ENCODE measurements at places on chromosomes 6 and 20. TPM values are rescaled to one million over a fixed set of nuclear protein-coding genes. Genes with fewer than 3 reads are reported as not detected.
A peak's percentile ranks its signal among the peaks of the same experiment; 100 is the strongest.

The NHLRC1 gene
- 1.6 TPM for polyA plus RNA-seq

The RRAGD gene
- polyA plus RNA-seq: 0.04 TPM

The ETV7 gene
- polyA plus RNA-seq: 1.5 TPM

The MTFR2 gene
- 10.3 TPM for polyA plus RNA-seq

The PARD6B gene
- 1.0 TPM for polyA plus RNA-seq

The NKX2-4 gene
- not detected for polyA plus RNA-seq

The TAP2 gene
- polyA plus RNA-seq: 64.8 TPM

The CLPSL2 gene
- polyA plus RNA-seq: not detected

The ATP6V1G2 gene
- polyA plus RNA-seq: 0.65 TPM

The FAM83C gene
- polyA plus RNA-seq: 2.3 TPM

The TP53TG5 gene
- polyA plus RNA-seq: not detected

The PRICKLE4 gene
- polyA plus RNA-seq: 0.55 TPM

The SLC24A3 gene
- 0.15 TPM for polyA plus RNA-seq

The TMEM63B gene
- 34.4 TPM for polyA plus RNA-seq

GRCh38 chr6:130381459-130382380, 15.9 kb downstream of the TMEM200A start:
- no peak for DNase-seq

DNA sequence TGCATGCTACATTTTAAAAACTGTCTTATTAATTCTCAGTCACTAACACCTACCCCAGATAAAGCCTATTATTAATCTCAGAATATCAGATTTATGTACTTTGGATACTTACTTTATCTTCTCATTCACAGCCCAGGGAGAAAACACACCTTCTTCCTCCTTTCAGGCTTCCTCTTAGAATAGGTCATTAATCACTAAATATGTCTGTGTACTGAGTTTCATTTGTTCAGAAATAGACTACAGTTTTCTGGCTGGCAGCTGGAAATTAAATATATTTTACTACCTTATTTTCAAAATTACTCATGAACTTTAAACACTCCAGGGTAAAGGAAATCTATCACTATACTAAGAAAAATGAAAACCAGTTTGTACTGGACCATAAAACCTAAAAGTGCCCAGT, 147.7 kb upstream of the DST start:
- DNase-seq: no peak

DNA sequence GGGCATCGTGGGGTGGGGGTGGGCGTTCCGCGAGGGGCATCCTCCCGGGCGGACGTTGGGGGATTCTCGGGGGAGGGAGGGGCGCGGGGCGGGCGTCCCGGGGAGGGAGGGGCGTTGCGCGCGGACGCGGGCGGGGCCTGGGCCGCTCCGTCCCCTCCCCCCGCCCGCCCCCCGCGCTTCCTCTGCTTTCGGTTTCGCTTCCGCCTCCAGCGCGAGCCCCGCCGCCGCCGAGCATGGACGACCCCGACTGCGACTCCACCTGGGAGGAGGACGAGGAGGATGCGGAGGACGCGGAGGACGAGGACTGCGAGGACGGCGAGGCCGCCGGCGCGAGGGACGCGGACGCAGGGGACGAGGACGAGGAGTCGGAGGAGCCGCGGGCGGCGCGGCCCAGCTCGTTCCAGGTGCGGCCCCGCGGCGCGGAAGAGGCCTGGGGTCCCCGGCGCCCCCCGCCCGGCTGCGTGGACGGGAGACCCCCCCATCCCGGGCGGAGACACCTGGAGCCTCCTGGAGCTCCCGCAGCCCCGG, at the start of gene OGFR:
Gene OGFR, plus strand, starts transcription at position 209 of the 528 bp plus-strand sequence. Its CDS starts 25 bp downstream, at position 234.
- DNase-seq: no peak

GRCh38 chr6:78594668-78595066, 272.7 kb upstream of the IRAK1BP1 start:
- DNase-seq: no peak

DNA sequence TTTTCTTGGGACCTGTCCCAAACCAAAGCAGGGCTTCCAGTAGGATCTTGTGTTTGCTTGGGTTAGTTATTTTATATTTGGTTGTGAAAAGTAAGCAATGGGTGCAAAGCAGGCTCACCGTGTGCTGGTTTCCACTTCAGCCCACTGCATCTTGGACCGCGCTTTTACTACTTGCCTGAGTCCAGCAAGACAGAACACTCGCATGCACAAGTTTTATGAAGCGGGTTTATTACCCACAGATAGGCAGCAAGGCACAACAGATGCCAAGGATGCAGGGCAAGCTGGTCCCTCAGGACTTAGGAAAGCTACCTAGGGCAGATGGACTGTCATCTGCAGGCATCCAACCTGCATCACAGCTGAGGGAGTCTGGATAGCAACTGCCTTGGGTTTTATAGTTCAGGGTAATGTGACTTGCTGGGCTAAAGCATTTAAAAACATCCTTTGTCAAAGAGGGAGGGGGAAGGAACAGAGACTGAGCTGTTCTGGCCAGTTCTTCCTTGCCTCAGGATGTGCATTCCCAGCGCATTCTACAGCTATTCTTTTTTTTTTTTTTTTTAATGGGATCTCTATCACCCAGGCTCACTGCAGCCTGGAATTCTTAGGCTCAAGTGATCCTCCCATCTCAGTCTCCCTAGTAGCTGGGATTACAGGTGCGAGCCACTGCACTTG, 18.5 kb downstream of the CITED2 start:
- DNase-seq: no peak

DNA sequence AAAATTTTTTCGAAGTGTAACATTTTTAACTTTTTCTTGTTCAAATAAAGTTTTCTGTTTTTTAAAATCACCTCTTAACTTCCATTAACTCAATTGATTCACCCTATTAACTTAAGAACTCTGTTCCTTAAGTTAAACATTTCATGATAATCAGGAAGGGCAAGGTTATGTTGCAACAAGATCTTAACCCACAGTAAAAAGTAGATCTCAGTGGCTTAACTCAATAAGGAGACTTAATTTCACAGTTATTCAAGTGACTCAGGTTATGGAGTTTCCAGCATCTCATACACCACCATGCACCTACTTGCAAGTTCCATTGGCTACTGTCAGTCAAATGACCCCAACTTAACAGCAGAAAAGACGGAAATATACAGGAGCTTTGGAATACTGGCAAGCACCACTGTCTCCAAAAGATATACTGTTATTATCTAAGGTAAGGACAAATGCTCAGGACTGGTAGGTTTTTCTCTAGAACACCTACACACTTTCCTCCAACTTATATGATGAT, 11.2 kb downstream of the HLA-DQB1 start:
- no peak for DNase-seq

DNA sequence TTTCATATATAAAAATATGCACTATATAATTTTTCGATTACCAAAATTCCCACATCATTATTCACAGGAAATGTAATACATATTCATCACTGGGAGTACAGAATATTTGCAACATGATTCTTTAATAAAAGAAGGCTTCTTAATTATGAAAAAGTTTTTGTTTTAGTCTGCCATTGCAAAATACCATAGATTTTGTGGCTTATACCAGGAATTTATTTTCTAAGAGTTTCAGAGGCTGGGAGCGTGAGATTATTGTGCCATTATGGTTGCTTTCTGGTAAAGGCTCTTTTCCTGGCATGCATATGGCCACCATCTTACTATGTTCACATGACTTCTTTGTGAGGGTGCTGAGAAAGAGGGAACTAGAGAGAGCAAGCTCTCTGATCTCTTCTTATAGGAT, 306.9 kb upstream of the ADGRB3 start:
- DNase-seq: no peak

- no peak for DNase-seq
These were observed 239.8 kb upstream of the SULF2 start for GRCh38 chr20:48025051-48025515.

DNA sequence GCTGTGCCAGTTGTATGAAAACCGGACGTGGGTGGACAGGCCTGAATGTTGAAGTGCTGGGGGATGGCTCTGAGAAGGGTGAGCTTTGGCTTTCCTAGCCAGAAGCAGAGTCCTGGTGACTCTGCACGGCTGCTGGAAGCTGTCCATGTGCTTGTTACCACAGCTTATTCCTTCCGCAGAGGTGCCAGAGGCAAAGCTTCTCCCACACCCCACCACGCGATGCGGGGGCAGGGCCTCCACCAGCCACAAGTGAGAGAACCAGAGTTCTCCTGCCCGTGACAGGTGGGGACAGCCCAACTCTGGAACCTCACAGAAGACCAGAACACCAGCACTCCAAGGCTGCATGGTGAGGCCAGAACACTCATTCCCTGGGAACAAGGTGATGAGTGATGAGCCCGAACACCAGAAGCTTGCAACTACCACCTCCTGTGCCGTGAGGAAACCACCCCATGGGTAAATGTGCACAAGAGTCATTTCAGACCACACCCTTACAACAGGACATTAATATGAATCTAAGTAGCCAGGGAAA, 36.7 kb downstream of the JAG1 start:
- DNase-seq: peak; percentile 75

GRCh38 chr6:155985660-155986138, 530.1 kb upstream of the NOX3 start:
- no peak for DNase-seq

DNA sequence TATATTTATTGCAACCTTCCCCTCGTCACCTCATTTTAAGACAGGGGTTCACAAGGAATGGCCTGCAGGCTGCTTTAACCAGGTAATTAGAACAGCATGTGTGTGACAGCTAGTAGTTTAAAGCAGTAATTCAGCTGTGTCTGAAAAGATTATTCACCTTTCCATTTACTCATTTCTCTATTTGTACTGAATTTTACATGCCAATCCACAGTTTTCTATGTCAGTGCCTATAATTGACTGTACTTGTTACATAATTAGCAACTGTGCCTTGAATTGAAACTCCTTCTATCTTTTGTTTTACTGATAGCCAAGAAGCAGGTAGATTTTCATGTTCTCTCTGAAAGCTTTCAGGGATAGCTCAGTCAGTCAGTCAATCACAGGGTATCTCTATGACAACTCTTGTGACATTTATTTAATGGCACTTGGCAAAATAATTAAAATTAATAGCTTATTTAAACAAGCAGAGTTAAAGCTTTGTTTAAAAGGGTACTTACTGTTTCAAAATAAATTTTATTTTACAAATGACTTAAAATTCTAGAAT, 214.0 kb downstream of the ZFAND3 start:
- no peak for DNase-seq

DNA sequence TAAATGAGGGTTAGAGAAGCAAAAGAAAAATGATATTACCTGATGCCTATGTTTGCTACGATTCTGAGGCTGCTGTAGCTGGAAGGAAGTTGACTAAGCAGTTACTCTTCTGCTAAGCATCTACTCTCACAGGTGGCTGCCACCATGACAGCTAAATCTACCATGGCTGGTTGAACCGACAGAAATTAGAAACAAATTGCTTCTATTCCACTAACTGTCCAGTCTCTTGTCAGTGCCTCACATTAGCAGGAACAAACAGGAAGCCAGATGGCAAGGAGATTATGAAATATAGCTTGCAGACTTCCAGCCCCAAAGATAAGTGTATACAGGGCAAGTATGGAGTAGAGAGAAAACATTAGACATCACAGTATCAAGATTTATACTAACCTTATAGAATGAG, 59.4 kb upstream of the TMEM200A start:
- no peak for DNase-seq

DNA sequence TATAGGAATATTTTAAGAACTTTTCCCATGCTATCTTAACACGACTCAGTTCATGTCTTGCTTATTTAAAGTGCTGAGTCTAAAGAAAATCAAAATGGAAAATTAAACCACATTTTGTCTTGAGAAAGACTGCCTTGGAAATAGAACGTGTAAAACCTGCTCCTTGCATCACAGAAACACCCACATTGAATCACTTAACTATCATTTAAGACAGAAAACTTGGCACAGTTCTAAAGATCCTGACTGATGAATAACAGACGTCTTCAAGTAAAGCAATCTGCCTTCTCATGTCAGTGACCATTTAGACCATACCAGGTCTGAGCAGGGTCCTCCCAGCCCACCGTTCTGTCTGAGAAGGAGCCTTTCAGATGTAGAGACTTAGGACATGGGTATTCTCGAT, 7.4 kb downstream of the PERP start:
- DNase-seq: peak; percentile 70

- no peak for DNase-seq
These were observed 357.5 kb upstream of the RNF217 start for GRCh38 chr6:124604719-124605118.

DNA sequence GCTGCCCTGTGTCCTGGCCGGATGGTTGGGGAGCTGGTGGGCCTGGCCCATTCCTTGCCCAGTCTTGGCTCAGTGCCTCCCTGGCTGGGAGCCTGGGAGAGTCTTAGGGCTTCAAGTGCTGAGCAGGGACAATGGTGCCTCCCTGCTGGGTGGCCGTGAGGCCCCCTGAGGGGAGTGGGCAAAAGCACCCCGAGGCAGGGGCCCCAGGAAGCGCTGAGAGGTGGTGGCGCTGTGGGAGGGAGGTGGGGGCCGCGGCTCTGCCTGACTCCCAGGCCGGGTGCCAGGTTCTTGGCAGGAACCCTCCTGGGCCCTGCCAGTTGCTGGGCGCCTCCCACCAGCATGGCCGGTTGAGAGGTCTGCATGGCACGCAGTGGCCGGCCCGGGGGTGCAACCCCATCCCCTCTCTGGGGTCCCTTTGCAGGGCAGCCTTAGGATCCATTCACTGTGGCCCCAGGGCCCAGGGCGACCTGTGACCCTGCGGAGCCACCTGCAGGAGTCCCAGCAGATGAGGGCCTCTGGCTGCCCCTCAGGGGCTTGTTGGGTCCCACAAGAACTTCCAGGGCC, 9.2 kb upstream of the RPS21 start:
- no peak for DNase-seq

GRCh38 chr6:71385111-71385822, 96.7 kb downstream of the OGFRL1 start:
- no peak for DNase-seq

- DNase-seq: no peak
These were observed 14.4 kb upstream of the CEBPB start for GRCh38 chr20:50175938-50176933.

GRCh38 chr6:5904532-5904931, 102.2 kb downstream of the NRN1 start:
- DNase-seq: no peak

DNA sequence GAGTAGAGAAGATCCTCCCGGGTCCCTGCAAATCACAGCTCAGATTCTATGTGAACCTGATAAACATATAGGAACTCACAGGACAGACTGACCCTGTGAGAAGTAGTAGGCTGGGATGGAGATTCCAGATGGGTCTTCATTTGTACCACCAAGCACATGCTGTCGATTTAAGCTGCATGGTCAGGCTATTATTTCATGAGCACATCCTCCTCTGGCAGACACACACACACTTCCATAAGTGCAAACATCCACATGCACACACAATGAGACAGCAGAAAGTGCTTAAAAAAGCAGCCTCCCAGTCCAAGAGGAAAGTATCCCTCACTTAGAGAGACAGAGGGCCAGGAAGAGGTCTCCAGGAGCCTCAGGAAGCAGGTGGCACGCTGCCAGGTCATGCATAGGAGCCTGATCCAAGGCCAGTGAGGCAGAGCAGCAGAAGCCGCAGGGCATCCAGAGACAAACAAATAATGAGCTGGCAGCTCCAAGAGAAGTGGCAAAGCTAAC, 131.8 kb downstream of the UNC5CL start:
- DNase-seq: peak; percentile 59

GRCh38 chr20:12984863-12985262, 23.9 kb upstream of the SPTLC3 start:
- DNase-seq: peak; percentile 56

- DNase-seq: no peak
These were observed 94.2 kb downstream of the BANF2 start for GRCh38 chr20:17793986-17794385.

- DNase-seq: no peak
These were observed 703.5 kb upstream of the CITED2 start for GRCh38 chr6:140077827-140078560.

GRCh38 chr6:15389084-15389764, 143.4 kb downstream of the JARID2 start:
- DNase-seq: no peak

- DNase-seq: no peak
These were observed 162.6 kb upstream of the SNX9 start for GRCh38 chr6:157660414-157660813.

GRCh38 chr20:37407019-37407566, 61.2 kb downstream of the SRC start:
- peak; percentile 19 for DNase-seq

Measured in foreskin keratinocyte (primary cell).